ENCODE measurements at places on chromosomes 1 and 21. TPM values are rescaled to one million over a fixed set of nuclear protein-coding genes. Genes with fewer than 3 reads are reported as not detected.

The PAQR6 gene
- 1.0 TPM for total RNA-seq

The REN gene
- total RNA-seq: not detected

The SERPINC1 gene
- not detected for total RNA-seq

The CCDC30 gene
- 1.0 TPM for total RNA-seq

The NRIP1 gene
- total RNA-seq: 58.5 TPM

The LINGO4 gene
- under 0.01 TPM for total RNA-seq

The S1PR1 gene
- 21.9 TPM for total RNA-seq

The PLPP3 gene
- total RNA-seq: 132 TPM

Measured in skeletal muscle tissue (tissue), 5 donors.